ENCODE measurements at places on chromosomes 12 and 14.

GRCh38 chr14:93081876-93082570, 33.7 kb downstream of the ITPK1 start:
- DNase-seq, result no peak

GRCh38 chr12:112936927-112937326, 1.3 kb upstream of the OAS3 start:
- DNase-seq, result no peak

GRCh38 chr12:83320350-83320749, 633.6 kb downstream of the TMTC2 start:
- no peak for DNase-seq

DNA sequence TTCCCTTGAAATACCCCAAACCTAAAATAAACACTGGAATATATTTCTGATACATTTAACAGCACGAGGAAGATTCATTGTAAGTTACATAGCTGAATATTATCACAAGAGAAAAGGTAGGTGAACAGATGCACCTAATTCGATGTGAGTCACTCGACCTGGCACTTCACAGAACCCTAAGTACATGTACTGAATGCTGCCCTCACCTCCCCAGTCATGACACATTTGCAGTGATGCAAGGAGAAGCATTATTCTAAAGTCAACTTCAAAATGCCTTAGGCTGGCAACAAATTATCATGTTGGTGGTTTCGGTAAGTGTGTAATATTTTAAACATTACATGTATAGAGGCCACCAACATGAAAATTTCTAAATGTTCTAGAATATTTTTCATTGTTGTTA, 35.2 kb upstream of the TMTC2 start:
- DNase-seq, result no peak

- no peak for DNase-seq
Measured at GRCh38 chr12:94616203-94616729, 34.1 kb downstream of the TMCC3 start.

- no peak for DNase-seq
Measured at GRCh38 chr12:101666052-101666728, 31.2 kb upstream of the CHPT1 start.

GRCh38 chr12:97876780-97877179, 414.2 kb downstream of the RMST start:
- DNase-seq, result no peak

- DNase-seq, result no peak
Measured at GRCh38 chr14:74934041-74934440, 11.0 kb upstream of the RPS6KL1 start.

DNA sequence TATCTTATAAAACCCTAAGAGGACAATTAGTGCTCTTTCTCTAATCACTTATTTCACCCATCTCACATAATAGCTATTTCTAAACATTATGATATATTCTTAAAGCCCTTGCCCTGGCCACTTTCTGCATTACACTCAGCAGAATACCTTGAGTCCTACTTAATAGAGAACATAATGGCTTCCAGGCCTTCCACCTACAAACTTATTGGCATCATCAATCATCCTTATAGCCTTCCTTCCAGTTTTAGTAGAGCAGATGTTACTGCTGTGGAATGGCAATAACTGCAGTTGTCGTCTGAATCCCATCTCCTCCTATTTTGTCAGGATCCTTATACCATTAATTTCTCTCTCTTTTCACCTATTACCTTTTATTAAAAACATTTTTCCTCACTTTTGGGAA, 1127.4 kb downstream of the LRFN5 start:
- no peak for DNase-seq

DNA sequence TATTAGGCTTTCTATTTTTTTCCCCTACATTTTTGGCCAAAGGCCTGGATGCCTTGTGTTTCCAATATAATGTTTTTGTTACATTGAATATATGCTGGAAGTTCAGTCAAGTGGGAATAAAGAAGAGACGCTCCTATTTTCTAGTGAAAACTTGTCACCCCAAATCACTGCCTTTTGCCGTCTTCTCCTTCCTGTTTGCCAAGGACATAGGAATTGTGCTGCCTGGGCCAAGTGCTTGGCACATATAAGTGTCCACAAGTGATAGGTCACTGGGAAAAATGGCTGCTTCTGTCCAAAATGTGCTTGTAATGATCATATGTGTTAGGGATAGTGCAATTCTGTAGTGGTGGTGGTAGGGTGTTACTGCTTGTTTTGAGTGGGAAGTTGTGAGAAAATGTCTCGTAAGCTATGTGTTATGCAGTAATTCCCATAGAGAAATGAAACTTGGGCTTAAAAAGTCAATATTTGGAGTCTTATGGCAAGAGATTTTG, 11.6 kb upstream of the KCNJ8 start:
- DNase-seq, result no peak

DNA sequence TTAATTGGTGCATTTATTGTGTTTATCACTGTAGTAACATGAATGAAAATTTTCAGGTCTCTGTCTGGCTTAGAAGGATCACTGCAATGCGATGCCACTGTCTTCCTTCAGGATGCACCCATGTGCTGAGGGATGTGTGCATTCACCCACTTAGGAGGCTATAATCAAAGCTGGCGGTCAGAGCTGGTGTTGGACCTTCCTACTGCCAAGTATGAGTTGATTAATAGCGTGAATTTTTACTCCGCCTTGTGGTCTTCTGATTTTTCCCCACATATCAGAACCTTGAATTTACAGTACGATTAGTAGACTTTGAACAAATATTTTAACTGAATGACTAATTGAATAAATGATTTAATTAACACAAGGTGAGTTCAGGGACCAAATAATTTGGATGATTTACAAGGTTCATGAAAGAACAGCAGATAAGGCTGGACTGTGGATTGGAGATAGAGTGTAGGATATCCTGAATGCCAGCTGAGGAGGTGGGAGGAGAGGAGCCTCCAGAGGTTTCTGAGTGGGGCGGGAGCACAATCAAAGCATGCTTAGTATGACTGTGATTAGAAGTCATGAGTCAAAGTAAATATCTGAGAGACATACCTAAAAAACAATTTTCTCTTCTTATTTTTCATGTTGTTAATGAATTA, 50.1 kb downstream of the RERG start:
- DNase-seq, result no peak

DNA sequence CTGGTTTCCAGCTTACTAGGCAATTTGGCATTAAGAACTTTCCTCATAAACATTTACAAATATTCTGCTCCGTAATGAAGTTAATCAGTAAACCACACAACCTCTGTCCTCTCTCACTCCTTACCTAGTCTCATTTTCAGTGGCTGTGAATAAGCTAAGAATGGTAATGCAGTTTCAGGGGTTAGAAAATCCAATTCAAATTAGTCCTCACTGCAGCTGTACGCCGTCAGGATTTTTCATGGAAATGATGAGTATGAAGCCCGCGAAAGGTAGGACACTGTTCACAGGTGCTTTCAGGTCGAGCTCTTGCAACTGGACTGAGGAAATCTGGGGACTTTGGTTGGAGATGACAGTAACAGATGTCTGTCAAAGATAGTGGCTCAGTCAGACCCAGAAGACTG, 29.6 kb downstream of the NR1H4 start:
- DNase-seq, result no peak

- no peak for DNase-seq
Measured at GRCh38 chr12:123705935-123706334, 6.2 kb upstream of the ATP6V0A2 start.

- no peak for DNase-seq
Measured at GRCh38 chr12:42704810-42705401, 115.4 kb upstream of the PRICKLE1 start.

- no peak for DNase-seq
Measured at GRCh38 chr12:10189653-10190052, 10.8 kb downstream of the TMEM52B start.

- peak; percentile 59 for DNase-seq
Measured at GRCh38 chr12:92034858-92035401, 110.7 kb downstream of the BTG1 start.

- no peak for DNase-seq
Measured at GRCh38 chr14:74504412-74504811, 10.8 kb downstream of the ISCA2 start.

All from NCI-H1436 treated with DMSO at 0.1 percent for 48 hours (cell line).